ENCODE measurements at places on chromosomes 4 and X.

GRCh38 chr4:182286931-182287330, 43.7 kb downstream of the TENM3 start:
- DNase-seq = no peak

DNA sequence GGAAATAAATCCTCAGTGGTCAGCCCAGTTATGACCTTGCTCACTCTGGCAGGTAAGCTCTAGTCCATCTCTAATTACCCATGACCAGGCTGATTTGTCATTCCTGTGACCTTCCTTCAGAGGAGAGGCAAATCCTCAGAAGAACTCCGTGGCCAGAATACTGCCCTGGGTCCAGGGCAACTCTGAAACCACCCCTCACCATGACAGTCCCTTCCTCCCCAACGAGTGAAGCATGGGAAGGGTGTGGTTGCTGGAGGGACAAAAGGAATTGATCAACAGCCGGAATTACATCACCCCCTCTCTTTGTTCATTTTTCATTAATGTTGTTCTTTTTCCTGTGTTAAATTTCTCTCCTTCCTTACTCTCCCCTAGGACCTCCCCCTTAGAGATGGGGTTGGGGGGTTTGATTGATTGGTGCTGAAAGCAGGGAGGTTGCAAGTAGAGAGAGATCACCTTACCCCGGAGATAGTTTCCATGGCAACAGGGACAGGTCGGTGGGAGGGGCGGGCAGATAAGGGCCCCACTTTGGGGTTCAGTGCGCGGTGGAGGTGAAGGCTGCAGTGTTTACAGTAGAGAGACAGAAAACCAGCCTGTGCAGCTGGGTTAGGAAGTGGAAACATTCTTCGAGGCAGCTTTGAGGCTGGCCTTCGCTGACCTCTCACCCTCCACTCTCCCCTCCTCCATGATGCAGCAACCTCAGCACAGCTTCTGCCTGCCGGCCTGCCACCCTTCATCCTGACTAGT, 647.4 kb downstream of the BCOR start:
- no peak for DNase-seq

DNA sequence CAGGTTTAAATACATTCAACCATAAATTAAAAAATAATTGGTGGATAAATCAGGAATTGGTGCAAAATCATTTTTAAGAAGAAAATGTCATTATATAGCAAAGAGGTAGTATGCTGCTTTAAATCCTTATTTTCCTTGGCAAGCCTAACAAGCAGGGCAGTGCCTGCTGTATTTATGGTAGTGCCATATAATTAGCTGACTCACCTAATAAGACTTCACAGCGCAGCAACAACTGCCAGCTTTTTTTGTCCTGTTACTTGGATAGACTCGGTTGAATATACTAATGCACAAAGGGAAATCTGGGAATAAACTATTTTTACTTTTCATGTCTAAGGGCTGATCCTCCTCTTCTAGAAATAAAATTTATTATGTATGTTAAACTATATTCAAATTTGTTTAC, 99.1 kb downstream of the SNCA start:
- no peak for DNase-seq

DNA sequence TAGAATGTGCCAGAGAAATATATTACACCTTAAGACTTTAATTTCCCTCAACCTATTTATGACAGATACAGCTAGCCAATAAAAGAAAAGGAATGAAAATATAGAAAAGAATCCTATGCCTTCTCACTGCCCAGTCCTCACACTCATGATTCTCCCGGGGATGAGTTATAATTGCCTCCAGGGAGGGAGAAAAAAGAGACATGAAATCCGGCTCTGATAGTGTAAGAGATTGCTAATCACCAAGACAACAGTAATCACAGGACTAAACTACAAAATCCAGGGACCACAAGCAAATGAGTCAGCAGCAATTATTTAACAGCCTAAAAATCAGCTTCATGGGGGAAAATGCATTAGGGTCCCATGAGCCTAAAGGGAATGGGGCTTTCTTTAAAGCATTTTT, 95.9 kb upstream of the DUSP21 start:
- DNase-seq = no peak

- no peak for DNase-seq
These were observed 316.7 kb upstream of the HTR2C start for GRCh38 chrX:114267142-114267541.

GRCh38 chrX:151240237-151240636, 63.9 kb downstream of the GPR50 start:
- no peak for DNase-seq

DNA sequence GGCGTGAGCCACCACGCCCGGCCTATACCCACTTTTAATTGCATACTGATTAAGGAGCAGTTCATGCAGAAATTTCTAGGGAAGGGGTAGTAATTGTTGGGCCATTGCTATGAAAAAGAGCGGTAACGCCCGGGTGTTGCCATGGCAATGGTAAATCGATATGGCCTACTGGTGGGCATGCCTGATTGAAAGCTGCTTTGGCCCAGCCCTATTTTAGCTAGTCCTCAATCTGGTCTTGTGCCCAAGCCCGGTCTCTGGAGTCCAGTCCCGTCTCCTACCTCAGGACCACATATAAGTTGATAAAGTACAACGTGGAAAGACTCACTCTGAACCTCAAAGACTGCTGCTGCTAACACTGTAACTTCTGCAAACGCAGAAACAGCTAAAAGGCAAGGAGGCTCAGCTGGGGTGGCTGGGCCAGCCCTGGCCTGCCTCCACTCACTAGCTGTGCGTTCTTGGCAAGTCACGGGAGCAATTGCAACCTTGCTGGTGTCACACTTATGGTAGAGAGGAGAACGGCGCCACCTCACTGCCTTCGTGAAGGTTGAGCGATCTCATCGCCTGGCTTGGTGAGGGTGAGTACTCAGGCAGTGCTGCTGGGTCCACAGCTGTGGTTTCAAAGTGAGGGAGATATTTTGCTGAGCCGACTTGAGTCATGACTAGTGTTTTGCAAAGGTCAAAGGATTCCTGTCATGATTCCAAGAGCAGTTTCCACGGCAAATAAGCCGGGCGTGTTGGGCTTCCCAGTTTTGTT, 57.0 kb upstream of the GRPEL1 start:
- DNase-seq = no peak

GRCh38 chr4:100880011-100880410, 362.2 kb upstream of the EMCN start:
- no peak for DNase-seq

- no peak for DNase-seq
These were observed 148.9 kb upstream of the CPEB2 start for GRCh38 chr4:14853176-14853943.

GRCh38 chr4:181687116-181687515, 556.1 kb upstream of the TENM3 start:
- DNase-seq = no peak

- no peak for DNase-seq
These were observed 662.0 kb upstream of the FRG1 start for GRCh38 chr4:189278597-189279165.

- DNase-seq = no peak
These were observed 151.1 kb upstream of the MAMLD1 start for GRCh38 chrX:150211988-150212387.

All from activated CD8-positive, alpha-beta memory T cell treated with anti-CD3 and anti-CD28 coated beads for 4 hours (primary cell).